ENCODE measurements at places on chromosomes 16 and 17.

- DNase-seq, result no peak
These were observed 304.0 kb downstream of the MAF start for GRCh38 chr16:79296491-79296890.

GRCh38 chr17:63993368-63993985 lies 4.7 kb upstream of the PRR29 start:
- DNase-seq, result no peak

DNA sequence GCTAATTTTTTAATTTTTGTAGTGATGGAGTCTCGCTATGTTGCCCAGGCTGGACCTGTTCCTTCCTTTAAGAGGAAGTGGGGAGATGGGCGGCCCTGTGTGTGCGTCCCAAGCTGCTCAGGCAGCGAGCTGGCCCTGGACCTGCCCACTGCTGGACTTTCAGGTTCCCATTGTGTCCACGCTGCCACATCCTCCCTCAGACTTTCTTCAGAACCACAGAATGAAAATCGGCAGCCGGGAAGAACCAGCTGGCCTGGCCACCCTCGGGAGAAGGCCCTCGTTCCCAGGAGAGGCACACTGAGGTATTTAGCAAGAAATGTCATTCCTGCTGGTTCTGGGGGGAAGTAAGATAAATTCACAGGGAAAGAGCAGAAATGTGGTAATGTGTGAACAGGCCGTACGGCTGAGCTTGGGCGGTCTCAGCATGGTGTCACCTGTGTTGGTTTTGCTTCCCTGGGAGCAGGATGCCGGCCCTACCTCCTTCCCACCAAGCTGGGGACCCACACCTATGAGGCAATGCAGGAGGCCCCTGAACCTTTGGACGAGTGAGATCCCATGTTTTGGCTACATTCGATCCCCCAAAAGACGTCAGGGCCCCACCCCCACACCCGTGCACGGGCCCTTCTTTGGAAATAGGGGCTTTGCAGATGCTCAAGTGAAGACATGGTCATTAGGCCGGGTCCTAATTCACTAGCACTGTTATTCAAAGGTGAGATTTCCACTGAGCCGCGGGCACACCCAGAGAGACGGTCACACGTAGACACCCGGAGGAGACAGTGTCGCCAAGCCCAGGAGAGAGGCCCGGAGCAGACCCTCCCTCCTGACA lies 35.9 kb upstream of the ZNF469 start:
- DNase-seq, result no peak

DNA sequence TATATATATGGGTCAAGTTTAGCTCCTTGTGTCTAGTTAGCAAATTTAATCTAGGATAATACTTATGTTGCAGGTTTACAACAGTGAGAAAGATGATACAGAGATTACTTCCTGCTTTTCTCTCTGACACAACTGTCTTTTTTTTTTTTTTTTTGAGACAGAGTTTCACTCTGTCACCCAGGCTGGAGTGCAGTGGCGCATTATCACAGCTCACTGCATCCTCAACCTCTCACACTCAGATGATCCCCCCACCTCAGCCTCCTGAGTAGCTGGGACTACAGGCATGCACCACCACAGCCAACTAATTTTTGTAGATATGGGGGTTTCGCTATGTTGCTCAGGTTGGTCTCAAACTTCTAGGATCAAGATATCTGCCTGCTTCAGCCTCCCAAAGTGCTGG lies 706.9 kb upstream of the SOX9 start:
- no peak for DNase-seq

GRCh38 chr17:71656964-71657858 lies 463.6 kb upstream of the SOX9 start:
- no peak for DNase-seq

- DNase-seq, result peak; percentile 66
These were observed 3.3 kb downstream of the ERBB2 start for GRCh38 chr17:39702901-39703893.

GRCh38 chr17:4607773-4608187 lies 23.5 kb downstream of the SMTNL2 start:
- DNase-seq, result no peak

DNA sequence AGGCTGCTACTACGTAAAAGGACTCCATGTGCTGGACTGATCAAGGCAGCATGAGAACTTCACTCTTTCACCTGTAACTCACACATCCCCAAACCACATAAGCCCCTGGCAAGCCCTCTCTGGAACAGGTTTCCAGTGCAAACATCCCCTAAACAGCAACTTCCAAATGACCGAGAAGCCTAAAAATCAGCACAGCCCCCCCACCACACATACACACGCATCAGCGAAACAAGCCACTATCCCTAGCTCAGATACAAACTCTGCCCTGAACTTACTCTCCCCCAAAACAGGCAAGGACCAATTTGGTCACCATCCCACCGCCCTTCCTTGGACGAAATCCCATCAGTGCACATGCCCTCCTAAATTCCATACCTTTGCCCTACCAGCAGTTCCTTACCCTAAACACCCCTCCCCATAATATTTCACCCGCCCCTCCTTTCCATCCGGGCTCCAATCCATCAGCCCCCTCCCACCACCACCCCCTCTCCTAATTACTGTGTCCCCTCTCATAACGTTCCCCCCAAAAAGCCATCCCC lies 735 bp downstream of the LSM12 start:
- no peak for DNase-seq

GRCh38 chr16:65032387-65032786 lies 89.5 kb downstream of the CDH11 start:
- no peak for DNase-seq
